Caki2 (cell line): ENCODE measurements at places on chromosomes 16 and 17. TPM values are rescaled to one million over a fixed set of nuclear protein-coding genes. Genes with fewer than 3 reads are reported as not detected.

DNA sequence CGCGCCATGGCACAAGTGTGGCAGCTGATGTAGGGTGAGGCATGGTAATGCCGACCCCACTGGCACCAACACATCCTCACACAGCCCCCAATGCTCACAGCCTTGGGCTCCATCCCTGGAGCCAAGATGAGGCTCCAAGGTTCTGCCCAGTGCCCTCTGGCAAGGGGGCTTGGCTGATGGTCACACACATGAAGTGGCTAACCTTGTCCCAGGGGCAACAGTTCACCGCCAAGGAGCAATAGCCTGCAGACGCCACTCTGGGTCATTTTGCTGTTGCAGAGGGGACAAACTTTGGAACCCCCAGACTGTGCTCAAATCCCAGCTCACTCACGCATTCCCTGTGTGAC is 26.8 kb downstream of the TNFRSF13B start:
- DNase-seq = no peak

- no peak for DNase-seq
Observed at GRCh38 chr17:7177954-7178477, 1.2 kb downstream of the ASGR1 start.

- DNase-seq = no peak
Observed at GRCh38 chr17:76738468-76738850, 540 bp downstream of the MFSD11 start.

DNA sequence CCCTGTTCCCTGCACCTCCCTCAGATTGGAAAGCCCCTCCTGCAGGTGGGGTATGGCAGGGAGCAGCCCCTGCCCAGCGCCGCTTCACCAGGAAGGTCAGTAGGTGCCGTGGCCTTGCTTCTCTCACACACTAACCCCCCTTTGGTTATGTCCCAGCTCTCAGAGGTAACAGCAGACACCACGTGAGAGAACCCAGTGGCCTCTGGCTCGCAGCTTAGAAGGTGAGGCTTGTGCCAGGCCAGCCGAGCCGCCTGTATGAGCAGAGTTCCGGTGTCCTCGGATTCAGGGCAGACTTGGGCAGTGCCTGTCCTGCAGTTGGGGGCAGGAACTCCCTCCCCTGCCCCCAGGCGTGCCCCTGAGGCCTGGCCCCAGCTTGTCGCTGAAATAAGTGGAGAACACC is 47.1 kb downstream of the PRMT7 start:
- DNase-seq = no peak

DNA sequence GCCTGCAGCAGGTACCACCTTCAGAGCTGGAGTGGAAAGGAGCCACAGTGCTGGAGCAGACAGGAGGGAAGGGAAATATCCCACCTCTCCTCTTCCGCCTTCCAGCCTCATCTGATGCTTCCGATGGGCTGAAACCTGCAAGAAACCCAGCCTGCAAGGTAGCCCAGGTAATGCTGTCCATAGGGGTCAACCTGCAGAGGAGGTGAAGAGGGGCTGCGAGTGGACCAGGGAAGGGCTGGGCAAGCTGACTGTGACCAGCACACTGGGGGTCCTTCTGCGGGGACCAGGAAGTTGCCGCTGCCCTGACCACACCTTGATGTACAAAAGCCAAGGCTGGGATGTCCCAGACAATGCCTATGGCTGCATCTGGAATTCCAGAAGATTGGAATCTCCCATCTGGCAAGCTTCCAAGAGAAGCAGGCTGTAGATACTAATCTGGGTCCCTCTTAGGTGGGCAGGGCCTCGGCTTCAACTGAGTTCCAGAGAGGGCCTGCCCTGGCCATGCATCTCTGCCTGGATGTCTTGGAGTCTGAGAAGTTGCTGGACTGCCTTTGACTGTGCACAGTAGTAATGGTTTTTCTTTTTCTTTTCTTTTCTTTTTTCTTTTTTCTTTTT is 5.8 kb downstream of the FOXL1 start:
- peak; percentile 50 for DNase-seq

GRCh38 chr16:75423723-75424104 is 9.6 kb downstream of the CFDP1 start:
- DNase-seq = no peak

The CORO6 gene
- 0.95 and 6.6 TPM in 2 replicates for total RNA-seq

The STX1B gene
- 0.46 TPM in 1 of 2 replicates, not detected in the other for total RNA-seq
